Kidney (tissue), 22 donors: ENCODE measurements at places on chromosomes 1 and 21. TPM values are rescaled to one million over a fixed set of nuclear protein-coding genes. Genes with fewer than 3 reads are reported as not detected.

DNA sequence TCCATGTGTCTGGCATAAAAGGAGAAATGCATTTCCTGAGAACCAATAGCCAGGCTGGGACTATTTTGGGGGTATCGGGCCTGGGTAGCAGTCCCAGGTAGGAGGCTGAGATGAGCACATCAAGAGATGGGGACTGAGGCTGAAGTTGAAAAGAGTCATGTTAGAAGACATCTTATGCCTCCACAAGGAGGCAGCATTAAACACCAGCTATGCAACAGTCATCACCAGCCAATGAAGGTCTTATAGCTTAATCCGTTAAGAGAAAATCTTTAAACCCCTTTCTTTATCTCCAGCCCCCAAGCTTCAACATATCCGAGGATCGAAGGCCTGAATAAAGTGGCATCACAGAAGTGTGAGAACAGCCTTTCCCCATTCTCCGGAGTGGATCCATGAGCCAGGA, 640.7 kb upstream of the PTBP2 start:
- no peaks in the 10 kb centered on the region for H3K4me1 ChIP-seq
- no peak overlapping the region for H3K27ac ChIP-seq
- H3K36me3 ChIP-seq: no peaks in the 10 kb centered on the region
- DNase-seq: no peak
- H3K4me3 ChIP-seq: no peak overlapping the region

DNA sequence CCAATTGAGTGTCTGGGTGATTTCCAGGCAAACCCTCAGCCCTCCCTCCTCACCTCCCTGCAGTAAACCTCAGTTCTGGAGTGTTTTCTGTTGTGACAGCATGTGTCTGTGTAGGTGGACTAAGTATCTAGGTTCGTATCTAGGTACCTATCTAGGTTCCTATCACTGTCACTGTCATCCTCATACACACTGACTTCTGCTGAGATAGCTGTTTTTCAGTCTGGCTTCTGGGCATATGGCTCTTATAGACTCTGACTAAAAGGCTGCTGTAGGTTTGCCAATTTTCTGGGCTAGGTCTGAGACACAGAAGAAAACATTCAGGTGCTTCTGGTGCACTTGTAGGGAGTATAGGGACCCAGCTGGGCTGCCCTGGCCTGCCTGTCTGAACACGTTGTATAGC, 8.1 kb upstream of the TRIM67 start:
- no peak overlapping the region for H3K27ac ChIP-seq
- H3K36me3 ChIP-seq: no peaks in the 10 kb centered on the region
- H3K27me3 ChIP-seq: no peaks in the 10 kb centered on the region
- no peaks in the 10 kb centered on the region for H3K4me1 ChIP-seq
- DNase-seq: no peak

GRCh38 chr1:180680558-180681144, 48.8 kb downstream of the XPR1 start:
- no peak overlapping the region for H3K4me3 ChIP-seq
- no peaks in the 10 kb centered on the region for H3K27me3 ChIP-seq
- DNase-seq: no peak
- no peak overlapping the region for H3K27ac ChIP-seq
- no peaks in the 10 kb centered on the region for H3K4me1 ChIP-seq

GRCh38 chr1:231055271-231055670, 15.2 kb upstream of the FAM89A start:
- no peak overlapping the region for H3K27ac ChIP-seq
- no peaks in the 10 kb centered on the region for H3K27me3 ChIP-seq
- no peaks in the 10 kb centered on the region for H3K36me3 ChIP-seq
- peaks cover 3% of the 10 kb centered on the region for H3K4me1 ChIP-seq
- no peak overlapping the region for H3K4me3 ChIP-seq

DNA sequence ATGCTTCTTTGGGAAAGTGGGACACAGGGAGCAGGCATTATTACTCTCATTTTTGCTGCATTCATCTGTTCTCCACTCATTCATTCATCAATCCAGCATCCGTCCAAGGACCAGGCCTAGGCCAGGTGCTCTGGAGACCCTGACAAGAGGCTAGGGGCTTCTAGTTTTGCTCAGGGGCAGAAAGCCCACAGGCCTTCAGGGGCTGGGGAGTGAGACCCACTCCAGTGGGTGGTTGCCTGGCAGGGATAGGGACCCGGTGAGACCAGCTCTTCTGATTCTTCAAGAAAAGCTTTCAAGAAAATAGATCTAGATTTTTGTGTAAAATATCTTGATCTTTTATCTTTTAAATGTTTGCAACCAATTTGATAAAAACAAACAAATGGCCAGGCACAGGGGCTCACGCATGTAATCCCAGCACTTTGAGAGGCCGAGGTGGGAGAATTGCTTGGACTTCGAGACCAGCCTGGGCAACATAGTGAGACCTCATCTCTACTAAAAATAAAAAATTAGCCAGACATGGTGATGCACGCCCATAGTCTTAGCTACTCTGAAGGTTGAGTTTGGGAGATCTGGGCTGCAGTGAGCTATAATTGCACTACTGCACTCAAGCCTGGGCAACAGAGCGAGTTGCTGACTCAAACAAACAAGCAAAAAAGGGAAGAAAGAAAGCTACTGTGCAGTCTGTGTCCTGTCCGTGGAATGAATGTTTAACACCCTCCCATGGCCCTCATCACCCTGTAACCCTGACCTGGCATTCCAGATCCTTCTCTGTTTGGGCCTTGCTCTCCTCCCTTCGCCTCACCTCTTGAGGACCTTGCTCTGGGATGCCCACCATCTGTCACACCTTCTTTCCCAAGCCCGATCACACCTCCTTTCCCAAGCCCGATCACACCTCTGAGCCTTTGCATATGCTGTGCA, 17.3 kb upstream of the LRP8 start:
- H3K4me3 ChIP-seq: no peak overlapping the region
- DNase-seq: no peak
- no peaks in the 10 kb centered on the region for H3K36me3 ChIP-seq
- no peaks in the 10 kb centered on the region for H3K27me3 ChIP-seq

GRCh38 chr21:45407629-45408247, 2.8 kb downstream of the COL18A1 start:
- no peaks in the 10 kb centered on the region for H3K36me3 ChIP-seq
- no peak for DNase-seq
- H3K4me1 ChIP-seq: peaks cover 44% of the 10 kb centered on the region
- no peak overlapping the region for H3K4me3 ChIP-seq
- H3K27me3 ChIP-seq: no peaks in the 10 kb centered on the region

The EDN2 gene
- 2.9 TPM for total RNA-seq

The ZMYM4 gene
- 64.4 TPM for total RNA-seq

The TMEM222 gene
- total RNA-seq: 42.9 TPM
